NCI-H2171 treated with DMSO at 0.1 percent for 48 hours (cell line): ENCODE measurements at places on chromosomes 11 and 22.

GRCh38 chr11:78995171-78995570 is 420.5 kb upstream of the NARS2 start:
- DNase-seq = no peak

DNA sequence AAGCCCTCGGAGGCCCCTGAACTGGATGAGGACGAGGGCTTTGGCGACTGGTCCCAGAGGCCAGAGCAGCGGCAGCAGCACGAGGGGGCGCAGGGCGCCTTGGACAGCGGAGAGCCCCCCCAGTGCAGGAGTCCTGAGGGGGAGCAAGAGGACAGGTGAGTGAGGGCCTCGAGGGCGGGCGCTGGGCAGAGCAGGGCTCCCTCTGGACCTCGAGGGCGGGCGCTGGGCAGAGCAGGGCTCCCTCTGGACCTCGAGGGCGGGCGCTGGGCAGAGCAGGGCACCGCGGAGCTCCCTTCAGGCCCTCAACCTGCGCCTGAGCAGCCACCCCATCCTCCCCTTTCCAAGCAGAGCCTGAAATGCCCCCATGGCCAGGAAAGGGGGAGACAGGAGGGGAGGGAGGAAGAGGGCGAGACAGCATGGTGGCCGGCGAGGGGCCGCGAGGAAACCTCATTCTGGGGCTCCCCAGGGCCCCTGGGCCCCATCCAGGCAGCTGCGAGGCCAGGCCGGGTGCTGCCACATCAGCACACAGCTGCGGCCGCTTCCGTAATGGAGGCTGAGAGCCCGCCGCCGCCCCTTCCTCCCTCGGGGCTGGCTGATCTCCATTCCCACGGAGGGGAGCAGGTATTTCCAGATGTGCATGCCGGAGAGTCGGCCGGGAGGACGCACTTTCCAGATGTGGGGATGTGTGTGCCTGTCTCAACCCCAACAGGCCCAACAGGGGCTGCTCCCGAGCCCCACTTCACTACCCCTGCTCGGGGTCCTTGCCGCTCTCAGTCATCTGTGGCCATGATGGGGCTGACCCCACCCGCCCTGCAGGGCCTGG is 10.0 kb downstream of the PRR33 start:
- DNase-seq = no peak

DNA sequence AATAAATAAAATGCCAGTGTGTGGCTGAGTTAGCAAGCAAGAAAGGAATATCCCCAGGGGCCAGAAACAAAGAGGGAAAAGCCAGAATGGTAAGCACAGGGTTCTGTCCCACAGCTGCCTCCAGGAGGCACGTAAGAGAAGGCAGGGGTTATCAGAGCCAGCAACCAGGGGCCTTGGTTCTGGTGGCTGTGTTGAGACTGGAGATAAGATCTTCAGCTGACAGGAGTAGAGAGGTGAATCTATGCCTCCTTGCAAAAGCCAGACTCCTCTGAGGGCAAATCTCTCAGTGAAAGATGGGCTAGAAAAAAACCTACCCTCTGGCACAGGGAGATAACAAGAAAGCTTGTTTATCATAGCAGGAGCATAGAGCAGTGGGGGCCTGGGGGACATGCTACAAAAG is 29.8 kb upstream of the NFAM1 start:
- DNase-seq = peak; percentile 25

DNA sequence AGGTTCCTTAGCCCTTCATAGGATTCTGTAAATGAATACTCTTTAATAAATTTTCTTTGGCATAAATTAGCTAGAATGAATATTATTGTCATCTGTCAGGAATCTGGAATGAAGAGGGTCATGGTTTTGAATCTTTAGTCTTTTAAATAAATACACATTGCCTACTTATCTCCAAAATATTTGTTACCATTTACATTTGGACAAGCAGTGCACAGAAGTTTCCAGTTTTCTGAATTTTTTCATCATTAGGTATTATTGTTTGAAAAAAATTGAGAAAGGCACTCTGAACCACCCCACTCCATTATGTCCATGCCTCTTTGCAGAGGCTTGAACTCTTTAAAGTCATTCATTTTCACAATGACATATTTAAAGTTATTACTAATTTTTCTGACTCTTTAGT is 549.0 kb upstream of the LUZP2 start:
- DNase-seq = no peak

GRCh38 chr11:128146926-128147605 is 440.3 kb downstream of the ETS1 start:
- DNase-seq = no peak

- no peak for DNase-seq
These were observed 33.2 kb downstream of the RCOR2 start for GRCh38 chr11:63883791-63884190.

- DNase-seq = no peak
These were observed 269.1 kb downstream of the TBC1D22A start for GRCh38 chr22:47031628-47031915.

GRCh38 chr22:24054356-24054755 is 43.3 kb downstream of the CABIN1 start:
- DNase-seq = no peak

- no peak for DNase-seq
These were observed 523.7 kb downstream of the INSC start for GRCh38 chr11:15638386-15638787.

DNA sequence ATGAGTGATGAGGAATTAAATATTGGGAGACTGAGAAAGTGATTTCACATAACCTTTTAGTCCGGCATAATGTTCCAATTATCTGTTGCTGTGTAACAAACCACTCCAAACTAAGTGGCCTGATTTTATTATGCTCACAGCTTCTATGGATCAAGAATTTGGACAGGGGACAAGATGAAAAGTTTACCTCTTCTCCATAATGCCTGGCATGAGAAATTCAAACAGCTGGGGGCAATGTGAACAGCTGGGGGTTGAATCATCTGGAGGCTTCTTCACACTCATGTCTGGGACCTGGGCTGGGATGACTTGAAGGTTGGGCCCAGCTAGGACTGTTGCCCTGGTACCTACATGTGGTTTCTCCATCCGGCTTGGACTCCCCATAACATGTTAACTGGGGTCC is 99.4 kb upstream of the DRD2 start:
- no peak for DNase-seq

DNA sequence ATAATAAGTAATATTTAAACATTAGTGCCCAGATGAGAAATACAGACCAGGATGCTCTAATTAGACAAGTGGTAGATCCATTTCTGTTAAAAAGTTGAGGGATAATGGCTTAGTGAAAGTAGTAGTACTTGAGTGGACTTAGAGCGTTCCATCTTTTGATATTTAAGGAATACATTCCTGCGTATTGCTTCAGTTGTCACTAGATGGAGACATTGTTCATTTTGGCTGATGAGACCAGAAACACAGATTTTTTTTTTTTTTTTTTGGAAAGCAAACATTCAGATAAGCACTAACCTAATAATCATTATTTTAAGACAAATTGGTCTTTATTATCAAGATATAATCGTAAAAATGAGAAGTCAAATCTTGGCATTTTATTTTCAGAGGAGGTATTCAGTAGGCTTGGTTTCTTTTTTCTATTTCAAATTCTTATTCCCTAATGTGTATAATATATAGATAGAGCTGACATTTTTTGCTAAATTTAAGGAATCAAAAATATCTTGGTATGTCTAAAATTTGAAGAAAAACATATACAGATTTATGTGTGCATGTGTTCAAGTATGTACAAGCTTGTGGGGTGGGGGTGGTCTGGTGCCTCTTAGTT is 92.9 kb downstream of the DYNC2H1 start:
- peak; percentile 38 for DNase-seq

DNA sequence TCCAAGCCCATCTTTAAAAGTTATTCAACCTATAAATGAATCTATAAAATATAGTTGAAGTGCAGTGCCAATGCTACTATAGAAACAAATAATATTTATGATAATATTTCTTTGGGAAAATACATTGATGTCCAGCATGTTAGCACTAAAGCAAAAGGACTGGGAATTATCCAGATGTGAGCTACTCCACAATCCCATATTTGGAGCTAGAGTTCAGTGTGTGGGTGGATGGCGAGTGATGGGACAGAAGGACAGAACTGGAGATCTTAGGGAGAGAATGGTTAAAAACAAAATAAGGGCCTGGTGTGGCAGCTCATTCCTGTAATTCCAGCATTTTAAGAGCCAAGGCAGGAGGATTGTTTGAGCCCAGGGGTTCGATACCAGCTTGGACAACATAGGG is 216.8 kb downstream of the TMEM135 start:
- DNase-seq = no peak

DNA sequence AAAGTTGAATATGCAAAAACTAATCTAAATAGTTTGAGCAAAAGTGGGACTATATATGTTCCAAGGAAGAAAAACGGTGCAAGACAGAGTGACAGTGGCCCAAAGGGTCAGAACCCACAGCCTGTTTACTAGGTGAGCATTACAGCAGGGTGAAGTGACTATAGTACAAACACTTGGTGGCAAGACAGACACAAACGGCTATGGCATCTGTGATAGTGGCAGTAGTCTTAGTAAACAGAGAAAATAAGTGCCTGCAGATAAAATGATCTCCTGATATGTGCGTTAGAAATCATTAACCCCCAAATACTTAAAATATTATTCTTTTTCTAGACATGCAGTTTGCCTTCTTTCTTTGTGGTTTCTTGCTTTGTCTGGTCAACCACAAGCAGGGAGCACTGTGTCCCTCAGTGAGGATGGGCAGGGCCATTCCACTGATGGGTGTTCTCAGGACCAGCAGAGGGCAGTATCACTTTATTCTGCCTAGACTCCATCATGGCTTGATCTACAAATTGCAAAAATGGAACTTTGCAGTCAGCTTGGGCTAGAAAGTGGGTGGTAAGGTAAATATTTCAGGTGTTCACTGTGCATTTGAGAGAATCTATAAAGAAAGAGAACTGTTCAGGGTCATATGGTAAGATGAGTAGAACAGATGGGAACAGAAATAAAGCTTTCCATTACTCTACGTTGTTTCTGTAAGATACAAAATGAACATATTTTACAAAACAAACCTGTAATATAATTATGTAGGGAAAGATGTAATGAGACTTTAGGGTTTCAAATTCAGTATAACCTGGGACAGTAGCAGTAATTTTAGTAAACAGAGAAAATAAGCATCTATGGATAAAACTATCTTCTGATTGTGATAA is 198.2 kb downstream of the SWAP70 start:
- peak; percentile 11 for DNase-seq
